ENCODE measurements at places on chromosomes 6 and 20.

GRCh38 chr6:78597966-78598365 lies 269.4 kb upstream of the IRAK1BP1 start:
- DNase-seq: no peak

DNA sequence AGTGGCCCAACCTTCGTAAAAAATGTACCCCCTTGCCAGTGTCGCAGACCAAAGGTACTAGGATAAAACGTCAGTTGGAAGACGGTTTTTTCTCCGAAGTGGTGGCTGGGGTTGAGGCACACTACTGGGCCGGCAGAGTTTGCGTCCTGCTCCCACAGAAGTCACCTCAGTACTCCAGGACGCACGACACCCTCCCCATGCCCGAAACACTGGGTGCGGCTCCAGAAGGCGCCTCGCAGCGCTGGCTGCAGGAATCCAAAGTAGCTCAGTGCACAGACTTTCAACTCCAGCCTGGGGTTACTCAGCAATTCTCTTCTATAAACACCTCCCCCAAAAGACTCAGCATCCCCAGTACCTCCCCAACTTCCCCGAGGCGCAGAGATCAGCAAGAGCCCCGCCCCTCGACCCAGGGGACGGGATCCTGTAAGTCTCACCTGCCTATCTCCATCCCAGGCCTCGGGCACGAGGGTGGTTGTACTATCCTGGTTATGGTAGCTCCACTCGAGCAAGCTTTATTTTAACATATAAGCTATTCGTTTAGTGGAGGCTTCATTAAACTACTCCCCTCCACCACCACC lies 88.2 kb downstream of the ZFP64 start:
- DNase-seq: peak; percentile 34

GRCh38 chr20:58568483-58569240 lies 53.5 kb upstream of the APCDD1L start:
- DNase-seq: peak; percentile 82

DNA sequence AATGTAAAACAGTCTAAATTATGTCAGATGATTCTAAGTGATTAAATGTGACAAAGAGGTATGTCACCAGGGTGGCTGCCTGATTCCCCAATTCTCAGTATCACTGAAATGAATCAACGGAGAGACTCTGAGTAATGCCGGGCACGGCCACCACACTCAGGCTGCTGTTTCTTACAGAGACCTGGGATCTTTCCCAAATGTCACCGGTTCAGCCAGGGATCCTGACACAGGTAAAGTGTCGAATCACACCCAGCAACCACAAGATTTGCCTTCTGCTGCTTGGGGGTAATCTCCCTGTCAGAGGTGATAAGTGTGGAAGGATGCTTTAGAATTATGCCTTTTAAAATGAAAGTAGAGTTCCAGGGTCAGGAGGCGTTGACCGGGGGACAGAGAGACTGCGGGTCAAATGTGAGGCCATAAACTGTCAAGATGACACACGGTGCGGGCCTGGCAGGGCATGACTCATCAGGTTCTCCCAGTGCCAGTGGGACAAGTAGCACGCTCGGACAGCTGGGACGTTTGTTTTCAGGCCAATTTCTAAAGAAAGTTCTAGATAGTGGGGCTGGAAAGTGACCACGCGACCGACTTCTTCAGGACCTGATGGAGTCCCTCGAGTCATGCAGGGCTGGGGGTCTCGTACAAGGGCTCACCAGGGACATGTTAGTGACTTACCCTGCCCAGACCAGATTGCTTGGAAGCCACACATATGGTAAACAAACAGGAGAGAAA lies 48.9 kb downstream of the PRDM1 start:
- DNase-seq: no peak
